Cortex of kidney (tissue), 1 donor: ENCODE measurements at places on chromosomes 7 and 10.

DNA sequence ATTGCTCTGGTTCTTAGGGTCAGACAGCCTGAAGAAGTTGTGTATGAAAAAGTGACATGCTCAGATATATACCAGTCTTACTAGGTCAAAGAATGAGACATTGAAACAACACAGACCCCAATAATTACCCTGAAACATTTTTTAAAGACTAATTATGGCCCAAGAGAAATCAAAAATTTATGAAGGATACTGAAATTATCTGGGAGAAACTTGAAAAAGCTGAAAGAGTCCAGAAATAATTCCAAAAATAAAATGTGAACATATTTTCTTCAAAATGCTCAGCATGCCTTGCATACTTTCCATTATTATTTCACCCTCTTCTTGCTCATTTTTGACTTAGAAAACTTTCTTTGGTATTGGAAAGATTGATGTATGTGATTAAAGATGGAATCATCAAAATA lies 198.9 kb upstream of the CCDC6 start:
- DNase-seq = no peak

DNA sequence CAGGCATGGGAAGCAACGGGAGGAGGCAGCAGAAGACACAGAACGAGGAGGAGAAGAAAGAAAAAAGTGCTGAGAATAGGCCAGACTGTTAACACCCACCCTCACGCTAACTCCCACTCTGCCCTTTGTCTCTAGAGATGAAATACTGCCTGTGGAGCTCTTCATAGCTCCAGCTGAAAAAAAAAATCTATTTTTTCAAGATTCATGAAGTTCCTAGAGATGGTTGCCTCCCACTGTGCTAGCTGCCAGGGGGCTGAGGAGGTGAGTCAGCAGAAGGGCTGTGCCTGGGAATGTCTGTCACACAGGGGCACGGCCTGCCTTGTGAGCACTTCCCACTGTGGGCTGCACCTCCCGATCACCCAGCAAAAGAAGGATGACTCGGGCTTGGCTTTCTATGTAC lies 144.5 kb downstream of the RNF216 start:
- DNase-seq = no peak

DNA sequence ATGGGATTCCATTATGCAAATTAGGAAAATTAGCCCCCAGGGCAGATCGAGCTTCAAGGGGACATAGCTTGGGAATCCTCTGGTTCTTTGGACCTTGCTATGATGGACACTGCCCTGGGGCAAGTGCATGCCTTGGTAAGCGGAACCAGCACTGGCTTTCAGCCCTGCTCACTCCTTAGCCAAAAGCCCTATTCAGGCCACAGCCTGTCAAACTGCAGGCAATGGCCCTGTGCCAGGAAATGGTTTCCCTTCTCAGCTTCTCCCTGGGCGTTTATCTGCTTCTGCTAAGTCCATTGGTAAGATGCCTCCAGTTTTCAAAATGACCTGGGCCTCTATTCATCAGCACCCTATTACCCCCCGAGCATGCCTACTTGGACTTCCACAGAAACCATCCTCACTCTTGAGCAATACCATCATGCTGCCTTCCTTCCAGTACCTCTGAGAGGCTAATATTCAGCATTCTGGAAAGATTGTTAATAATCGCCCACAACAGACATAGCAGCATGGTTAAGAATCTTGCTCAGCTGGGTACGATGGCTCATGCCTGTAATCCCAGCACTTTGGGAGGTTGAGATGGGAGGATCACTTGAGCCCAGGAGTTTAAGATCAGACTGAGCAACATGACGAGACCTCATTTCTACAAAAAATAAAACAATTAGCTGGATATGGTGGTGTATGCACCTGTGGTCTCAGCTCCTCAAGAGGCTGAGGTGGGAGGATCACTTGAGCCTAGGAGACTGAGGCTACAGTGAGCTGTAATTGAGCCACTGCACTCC lies 918.6 kb upstream of the AUTS2 start:
- DNase-seq = no peak

- no peak for DNase-seq
Observed at GRCh38 chr7:36207451-36208291, 54.6 kb downstream of the EEPD1 start.

GRCh38 chr10:8338177-8338766 lies 283.8 kb downstream of the GATA3 start:
- DNase-seq = no peak

DNA sequence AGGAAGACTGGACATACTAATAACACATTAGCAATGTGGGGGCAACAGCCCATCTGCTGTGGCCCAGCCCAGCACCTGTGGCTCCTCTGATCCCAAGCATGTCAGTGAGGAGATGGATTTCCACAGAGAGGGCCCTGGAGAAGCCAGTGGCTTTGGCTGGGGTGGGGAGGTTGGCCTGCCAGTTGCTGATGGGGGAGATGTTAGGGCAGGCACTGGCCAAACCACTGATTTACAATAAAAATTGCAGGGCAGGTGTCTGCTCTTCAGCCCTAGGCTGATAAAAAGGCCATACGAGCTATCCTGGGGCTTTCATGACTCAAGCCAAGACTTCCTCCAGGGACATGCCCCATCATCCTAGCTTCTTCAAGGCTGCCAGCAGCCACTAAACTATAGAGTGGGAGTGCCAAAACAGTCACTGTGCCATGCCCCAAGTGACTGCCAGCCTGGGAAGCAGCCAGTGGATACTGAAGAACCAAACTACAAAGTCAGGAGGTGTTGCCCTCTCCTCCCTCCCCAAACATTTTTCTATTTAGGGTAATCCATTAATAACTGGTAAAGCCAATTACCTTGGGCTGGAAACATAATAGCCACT lies 37.8 kb downstream of the DPCD start:
- no peak for DNase-seq

DNA sequence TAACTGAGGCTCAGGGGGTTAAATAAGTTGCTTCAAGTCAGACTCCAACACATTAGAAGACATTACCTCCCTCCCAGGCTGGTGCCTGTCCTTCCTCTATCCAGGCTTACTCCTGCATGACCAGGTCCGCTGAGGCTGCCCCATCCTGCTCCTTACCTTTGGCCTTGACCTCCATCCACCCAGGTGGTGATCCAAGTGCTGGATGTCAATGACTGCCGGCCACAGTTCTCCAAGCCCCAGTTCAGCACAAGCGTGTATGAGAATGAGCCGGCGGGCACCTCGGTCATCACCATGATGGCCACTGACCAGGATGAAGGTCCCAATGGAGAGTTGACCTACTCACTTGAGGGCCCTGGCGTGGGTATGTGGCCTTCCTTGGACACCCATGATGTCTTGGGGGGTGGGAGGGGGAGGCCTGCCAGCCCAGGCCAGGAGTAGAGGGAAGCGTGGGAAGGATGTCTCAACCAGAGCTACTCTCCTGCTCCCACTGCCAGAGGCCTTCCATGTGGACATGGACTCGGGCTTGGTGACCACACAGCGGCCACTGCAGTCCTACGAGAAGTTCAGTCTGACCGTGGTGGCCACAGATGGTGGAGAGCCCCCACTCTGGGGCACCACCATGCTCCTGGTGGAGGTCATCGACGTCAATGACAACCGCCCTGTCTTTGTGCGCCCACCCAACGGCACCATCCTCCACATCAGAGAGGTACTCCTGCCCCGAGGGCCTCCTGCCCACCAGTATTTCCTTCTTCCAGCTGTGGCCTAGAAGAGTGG lies 29.6 kb upstream of the VSIR start:
- DNase-seq = no peak

- no peak for DNase-seq
Observed at GRCh38 chr7:133102276-133103060, 20.6 kb upstream of the CHCHD3 start.

GRCh38 chr7:30237271-30237695 lies 47.1 kb upstream of the ZNRF2 start:
- no peak for DNase-seq

DNA sequence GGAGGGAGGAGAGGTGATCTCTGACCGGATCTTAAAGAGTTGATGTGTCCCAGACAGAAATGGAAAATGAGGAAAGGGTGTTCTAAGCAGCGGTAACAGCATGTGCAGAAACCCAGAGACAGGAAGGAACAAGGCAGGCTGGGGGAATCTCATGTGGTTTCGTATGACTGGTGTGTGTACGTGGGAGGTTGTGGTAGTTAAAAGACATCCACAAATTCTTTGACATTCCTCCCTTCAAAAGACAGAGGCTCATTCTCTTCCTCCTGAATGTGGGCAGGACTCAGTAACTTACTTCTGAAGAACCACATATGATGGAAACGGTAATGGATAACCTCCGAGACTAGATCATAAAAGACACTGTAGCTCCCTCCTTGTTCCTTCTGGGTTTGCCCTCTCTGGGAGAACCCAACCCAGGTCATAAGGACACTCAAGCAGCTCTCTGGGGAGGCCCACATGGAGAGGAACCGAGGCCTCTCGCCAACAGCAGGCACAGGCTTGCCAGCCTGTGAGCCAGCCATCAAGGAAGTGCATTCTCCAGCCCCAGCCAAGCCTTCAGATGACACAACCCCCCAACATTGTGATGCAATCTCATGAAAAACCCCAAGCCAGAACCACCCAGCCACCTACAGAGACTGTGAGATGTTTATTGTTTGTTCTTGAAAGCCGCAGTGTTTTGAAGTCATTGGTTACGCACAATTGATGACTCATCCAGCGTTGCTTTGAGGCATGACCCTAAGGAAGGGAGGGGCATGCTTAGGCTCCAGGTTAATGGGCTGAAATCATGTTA lies 116.0 kb downstream of the SLIT1 start:
- no peak for DNase-seq

DNA sequence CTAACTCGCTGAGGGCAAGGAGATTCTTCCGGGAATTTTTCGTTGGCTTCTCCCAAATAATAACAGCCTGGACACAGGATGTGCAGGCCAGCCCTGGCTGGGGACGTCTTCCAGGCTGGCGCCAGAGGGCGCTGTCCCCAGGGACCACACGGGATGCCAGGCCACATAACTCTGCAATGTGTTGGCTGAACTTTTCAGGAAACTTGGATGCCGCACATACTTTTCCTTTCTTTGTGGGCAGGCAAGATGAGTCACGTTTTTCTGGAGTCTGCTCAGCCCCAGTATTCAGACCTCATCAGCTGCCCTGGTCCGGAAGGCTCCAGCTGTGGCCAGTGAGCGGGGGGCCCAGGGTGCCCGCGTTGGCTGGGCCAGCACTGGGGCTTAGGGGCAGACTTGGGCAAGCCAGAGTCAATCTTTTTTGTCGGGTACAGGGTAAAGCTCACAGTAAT lies 122.7 kb downstream of the PRKAG2 start:
- DNase-seq = no peak

DNA sequence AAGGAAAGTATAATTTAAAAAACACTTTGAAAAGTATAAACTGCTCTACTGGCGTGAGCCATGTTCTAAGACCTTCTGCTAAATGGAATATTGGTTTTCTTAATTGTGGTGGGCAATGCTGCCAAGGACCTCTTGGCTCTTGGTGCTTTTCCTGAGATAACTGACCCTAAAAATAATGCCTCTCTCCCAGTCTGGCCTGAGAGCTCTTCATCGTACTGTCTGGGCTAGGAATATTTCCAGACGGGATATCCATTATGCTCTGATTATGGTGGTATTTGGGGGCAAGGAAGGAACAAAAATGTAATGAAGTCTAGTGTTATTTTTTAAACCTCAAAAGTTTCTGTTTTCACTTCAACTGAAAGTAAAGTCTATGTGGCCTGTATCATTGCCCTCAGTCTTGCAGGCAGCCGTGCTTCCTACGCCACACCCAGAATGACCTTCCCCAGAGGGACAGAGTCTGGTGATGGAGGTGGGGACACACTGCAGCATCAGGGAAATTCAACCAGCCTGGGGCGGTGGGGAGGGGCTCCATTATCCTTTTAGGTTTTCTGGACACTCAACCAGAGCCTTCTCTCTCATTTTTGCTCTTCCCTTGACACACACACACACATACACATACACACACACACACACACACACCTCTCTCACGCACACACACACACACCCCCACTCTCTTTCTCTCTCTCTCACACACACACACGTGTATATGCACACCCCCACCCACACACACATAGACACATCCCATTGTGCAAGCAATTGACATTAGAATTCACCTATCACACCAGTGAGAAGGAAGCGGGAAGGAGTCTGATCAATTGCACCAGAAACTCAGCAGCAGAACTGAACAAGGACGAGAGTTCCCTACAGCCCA lies 99.6 kb downstream of the LRRC18 start:
- DNase-seq = no peak

GRCh38 chr10:11478807-11479206 lies 132.6 kb downstream of the USP6NL start:
- DNase-seq = no peak

DNA sequence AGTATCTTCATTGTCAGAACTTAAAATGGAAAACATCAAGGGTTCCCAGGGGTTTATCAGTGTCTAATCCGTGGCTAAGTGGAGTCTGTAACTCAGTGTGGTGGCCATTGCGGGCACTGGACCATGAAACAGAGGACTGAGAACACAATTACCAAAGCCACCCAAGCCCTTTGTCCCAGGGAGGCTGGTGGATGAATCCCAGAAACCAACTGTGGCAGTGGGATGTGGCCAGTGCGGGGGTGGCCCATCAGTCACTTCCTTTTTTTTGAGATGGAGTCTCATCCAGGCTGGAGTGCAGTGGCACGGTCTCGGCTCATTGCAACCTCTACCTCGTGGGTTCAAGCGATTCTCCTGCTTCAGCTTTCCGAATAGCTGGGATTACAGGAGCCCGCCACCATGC lies 61.8 kb downstream of the TACC2 start:
- no peak for DNase-seq

- no peak for DNase-seq
Observed at GRCh38 chr10:133454204-133454893, 604 bp downstream of the SCART1 start.

GRCh38 chr10:130884456-130884855 lies 427.1 kb downstream of the TCERG1L start:
- DNase-seq = no peak

DNA sequence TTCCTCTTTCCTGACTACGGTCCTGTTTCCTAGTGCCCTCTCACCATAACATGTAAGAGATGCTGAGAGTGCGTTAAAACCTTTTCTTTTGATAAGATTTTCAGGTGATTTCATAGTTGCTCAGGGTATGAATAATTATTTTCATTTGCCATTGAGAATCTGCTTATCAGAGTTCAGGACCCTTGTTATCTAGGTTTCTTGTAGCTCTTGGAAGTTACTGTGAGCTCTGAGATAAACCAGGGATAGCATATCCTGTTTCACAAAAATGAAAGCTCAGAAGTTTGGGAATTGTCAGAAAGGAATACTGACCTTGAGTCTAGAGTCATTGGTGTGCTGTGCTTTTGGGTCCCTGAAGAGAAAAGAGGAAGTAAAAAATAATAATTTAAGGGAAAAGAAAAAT lies 76.8 kb upstream of the PRKG1 start:
- no peak for DNase-seq

- no peak for DNase-seq
Observed at GRCh38 chr10:29392376-29393021, 103.6 kb downstream of the LYZL1 start.
